ENCODE measurements at places on chromosomes 5 and 9.
A peak's percentile ranks its signal among the peaks of the same experiment; 100 is the strongest.

DNA sequence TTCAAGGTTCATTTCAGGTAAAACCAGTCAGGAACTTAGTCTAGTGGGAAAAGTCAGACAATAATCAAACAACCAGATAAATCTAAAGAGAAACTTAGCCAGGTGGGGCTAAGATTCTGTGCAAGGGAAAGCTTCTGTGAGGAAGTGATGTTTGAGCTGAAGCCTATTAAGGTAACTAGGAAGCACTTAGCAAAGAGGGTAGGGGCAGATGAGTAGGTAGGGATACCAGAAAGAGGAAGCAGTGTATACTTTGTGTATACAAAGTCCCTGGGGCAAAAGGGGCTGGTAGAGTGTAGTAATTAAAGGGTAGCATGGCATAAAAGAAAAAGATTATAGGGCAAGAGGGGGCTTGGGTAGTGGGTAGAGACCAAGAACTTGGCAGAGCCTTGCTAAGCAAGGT lies 3.6 kb upstream of the SPATA24 start:
- DNase-seq, result no peak

GRCh38 chr5:68730220-68730978 lies 363.4 kb upstream of the SLC30A5 start:
- DNase-seq, result peak; percentile 79

- peak; percentile 75 for DNase-seq
These were observed 468.8 kb upstream of the DMAC1 start for GRCh38 chr9:8268216-8268878.

DNA sequence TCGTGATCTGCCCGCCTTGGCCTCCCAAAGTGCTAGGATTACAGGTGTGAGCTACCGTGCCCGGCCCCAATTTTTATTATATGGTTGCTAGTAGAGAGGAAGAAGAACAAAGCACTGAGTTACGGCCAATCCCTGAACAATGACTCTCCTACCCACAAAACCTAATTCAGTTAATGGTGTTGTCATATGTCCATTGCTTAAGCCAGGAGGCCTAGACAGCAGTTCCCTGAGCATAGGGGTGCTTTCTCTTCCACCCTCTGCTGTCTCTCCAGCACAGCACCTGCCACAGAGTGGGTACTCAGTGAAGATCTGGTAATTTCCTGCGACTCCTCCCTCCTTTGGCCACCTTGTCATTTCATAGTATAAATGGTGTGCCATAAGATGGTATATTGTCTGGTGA lies 21.4 kb upstream of the LTC4S start:
- no peak for DNase-seq

DNA sequence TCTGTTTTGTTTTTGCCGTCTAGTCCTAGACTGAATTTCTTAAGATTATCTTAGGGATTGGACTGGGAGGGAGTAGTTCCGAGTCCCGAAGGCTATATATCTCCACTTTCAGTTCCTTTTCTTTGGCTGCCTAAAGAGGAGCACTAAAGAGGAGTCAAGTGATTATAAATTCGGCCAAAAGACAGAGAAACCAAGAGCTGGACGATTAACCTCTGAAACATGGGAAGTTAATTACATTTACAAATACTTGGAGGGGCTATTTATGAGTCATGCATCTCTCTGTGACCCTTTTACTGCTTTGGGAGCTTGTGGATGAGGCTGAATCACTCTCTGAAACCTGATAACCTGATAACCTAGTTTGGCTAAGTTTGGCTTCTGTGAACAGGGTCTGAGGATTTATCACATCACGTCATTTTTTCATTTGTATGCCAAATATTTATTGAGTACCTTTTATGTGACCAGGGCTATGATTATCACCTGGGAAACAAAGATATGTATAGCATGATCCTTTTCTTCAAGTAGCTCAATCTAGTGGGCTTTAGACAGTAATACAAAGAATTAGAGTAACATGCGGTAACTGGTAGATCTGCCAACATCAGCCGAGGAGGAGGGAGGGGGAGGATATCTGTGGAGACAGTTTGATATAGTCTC lies 180.9 kb downstream of the CD180 start:
- peak; percentile 80 for DNase-seq

DNA sequence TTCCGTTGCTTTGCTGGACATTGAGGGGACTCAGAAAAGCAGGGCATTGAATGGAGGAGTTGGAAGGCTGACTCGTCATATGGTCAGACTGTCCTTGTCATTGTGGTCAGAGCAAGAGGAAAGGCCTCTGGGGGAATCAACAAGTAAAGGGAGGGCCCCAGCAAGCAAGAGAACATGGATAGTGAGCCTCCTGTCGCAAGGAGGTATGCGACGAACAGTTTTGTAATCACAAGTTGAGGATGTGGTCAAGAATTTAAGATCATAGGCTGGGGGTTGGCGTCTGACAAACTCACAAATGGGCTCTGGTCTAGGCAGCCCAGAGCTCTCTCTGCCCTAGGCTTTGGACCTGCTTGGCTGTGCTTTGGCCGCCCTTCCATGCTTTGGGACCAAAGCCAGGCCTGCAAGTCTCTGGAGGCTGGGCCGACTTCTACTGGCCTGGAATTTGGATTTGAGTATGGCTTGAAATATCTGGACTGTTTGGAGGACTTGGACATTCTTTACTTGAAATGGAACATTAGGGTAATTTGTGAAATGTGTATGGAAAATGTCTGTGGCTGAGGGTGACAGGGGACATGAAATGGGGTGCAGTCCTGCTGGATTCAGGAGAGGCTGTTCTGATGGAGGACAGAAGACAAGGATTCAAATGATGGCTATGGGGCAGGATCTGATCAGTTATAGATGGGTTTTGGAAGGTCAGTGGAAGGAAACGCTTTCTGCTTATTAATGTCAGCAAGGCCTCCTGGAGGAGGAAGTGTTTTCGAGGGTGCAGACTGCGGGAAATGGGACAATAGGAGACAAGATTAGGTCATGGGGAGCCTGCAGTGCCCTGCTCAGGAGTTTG lies 19.2 kb upstream of the NDST1 start:
- DNase-seq, result peak; percentile 85
